ENCODE measurements at places on chromosomes 12 and 14. TPM values are rescaled to one million over a fixed set of nuclear protein-coding genes. Genes with fewer than 3 reads are reported as not detected.

CAPZA3 gene
- total RNA-seq, result not detected

TAS2R8 gene
- total RNA-seq, result not detected

GLS2 gene
- not detected for total RNA-seq

IAPP gene
- total RNA-seq, result not detected

RAPGEF3 gene
- 53.6 TPM for total RNA-seq

OR9K2 gene
- total RNA-seq, result not detected

B4GALNT3 gene
- total RNA-seq, result not detected

SMCO3 gene
- 0.25 TPM for total RNA-seq

OR6C75 gene
- not detected for total RNA-seq

GALNT16 gene
- 0.49 TPM for total RNA-seq

PPTC7 gene
- 15.2 TPM for total RNA-seq

C14orf39 gene
- not detected for total RNA-seq

TMEM179 gene
- not detected for total RNA-seq

PIK3C2G gene
- total RNA-seq, result not detected
